ENCODE measurements at places on chromosomes 12 and 14. TPM values are rescaled to one million over a fixed set of nuclear protein-coding genes. Genes with fewer than 3 reads are reported as not detected.

Gene GYS2
- total RNA-seq, result not detected

DNA sequence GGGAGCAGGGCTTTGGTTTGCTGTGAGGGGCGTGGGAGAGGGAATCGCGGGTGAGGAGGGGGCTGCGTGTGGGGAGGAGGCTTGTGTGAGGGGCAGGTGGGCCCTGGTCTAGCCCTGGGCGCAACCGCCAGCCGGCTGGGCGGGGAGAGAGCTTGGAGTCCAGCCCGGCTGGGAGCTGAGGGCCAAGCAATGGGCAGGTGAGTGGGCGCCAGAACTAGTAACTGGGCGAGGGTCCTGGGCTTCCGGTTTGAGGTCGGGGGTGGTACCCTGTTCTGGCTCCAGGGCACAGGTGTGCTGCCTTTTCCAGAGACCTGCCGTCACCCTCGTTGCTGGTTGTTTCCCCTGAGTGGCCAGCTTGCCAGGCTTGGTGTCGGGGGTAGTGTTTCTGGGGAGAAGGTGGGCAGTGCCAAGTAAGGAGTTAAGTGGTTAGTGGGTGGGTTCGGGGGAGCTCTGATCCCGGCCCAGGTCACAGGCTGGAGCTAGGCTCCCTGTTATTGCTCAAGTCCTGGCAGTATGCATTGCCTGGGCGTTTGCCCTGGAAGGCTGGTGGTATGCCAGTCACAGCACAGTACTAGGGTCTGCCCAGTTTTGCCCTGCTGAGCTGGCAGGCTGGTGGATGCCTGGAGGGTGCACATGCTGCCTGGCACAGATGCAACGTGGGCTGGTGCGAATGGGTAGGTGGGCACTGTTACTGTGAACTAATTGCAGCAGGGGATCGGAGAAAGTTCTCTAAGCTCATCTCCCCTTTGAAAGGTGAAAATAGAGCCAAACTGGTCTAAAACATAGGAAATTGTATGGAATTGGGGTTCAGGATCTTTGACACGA is 683 bp downstream of the CIPC start:
- no peak for DNase-seq

- DNase-seq, result no peak
Observed at GRCh38 chr14:89720076-89720687, 234.3 kb downstream of the EFCAB11 start.

DNA sequence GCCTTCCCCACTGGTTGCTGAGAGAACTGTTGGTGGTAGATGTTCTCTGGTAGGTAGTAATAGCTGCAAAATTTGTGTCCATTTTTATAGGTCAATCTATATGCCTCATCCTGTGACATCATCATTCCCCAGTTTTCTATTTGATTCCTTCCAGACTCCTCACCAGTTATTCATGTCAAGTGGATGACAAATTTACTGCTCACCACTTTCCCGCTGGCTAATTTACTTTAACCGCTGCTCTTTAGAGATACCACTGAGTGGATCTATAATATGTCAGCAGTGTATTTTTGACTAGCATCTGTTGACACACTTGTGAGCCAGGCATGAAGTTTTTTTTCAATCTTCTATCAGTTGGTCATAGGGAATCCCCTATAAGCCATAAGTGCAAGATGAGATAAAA is 24.6 kb downstream of the GPR65 start:
- no peak for DNase-seq

GRCh38 chr14:80055226-80055625 is 156.1 kb downstream of the DIO2 start:
- peak; percentile 1 for DNase-seq

DNA sequence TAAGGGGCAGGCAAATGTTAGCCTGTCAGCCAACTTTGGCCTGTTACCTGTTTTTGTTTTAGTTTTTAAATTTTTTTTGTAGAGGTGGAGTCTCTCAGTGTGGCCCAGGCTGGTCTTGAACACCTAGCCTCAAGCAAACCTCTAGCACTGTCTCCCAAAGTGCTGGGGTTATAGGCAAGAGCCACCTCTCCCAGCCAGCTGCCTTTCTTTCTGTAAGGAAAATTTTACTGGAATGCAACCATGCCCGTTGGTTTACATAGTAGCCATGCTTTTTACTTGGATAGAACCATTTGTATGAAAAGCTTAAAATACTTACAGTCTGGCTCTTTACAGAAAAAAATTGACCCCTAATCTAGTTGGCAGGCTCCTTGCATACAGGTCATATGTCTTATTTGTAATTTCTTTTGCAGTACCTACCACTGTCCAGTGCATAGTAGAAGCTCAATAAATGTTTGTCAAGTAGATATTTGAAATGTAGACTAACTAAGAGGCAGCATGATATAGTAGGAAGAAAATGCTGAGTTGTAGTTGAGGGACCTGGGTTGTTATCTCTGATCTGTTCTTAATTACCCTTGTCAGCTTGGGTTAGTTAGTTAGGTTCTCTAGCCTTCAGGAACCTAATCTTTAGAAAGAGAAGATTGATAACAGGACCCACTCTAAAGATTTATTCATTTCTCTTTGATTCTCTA is 4.7 kb downstream of the MDM2 start:
- no peak for DNase-seq

DNA sequence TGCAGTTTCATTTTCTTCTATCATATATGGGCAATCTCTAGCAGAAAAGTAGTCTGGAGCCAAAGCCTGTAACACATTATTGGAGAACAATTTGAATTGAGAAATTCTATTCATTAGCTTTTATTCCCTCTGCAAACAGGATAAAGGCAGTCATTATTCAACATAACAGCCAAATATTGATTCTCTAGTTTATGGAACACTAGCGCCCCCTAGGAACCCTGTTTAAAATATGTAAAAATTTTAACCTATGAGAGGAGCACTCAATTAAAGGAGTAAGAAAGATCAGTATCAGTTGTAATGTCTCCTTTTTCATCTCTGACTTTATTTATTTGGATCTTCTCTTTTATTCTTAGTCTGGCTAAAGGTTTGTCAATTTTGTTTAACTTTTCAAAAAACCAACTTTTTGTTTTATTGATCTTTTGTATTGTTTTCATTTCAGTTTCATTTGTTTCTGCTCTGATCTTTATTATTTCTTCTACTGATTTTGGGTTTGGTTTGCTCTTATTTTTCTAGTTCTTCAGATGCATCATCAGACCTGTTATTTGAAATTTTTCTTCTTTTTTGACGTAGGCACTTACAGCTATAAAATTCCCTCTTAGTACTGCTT is 4.8 kb upstream of the LMNTD1 start:
- DNase-seq, result peak; percentile 54

- peak; percentile 84 for DNase-seq
Observed at GRCh38 chr12:66241061-66242043, 52.3 kb downstream of the IRAK3 start.

DNA sequence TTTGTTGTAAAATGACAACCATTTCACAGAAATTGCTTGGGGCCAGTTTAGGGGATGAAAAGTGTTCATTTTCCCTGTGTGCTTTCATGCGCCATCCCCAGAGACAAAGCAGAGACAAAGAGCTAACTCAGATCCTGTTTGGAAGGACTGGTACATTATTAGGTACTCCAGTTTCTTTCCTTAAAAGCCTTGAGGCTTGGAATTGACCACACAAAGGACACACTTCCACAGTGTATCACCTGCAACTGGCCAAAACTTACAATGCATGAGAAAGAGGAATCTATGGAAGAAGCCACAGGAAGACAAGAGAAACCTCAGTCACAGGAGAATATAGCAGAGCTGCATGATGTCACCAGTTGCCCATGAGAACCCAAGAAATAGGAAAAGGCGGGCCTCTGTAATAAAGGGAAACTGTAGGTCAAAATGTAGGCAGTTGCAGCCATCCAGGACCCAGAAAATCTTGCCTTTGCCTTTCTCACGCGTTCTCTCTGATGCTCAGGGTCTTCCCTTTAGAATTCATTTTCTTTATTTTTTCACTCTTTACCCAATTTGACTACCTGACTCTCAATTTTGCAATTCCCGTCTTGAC is 339.0 kb downstream of the RMST start:
- DNase-seq, result no peak

- no peak for DNase-seq
Observed at GRCh38 chr12:124777399-124778372, 86.0 kb downstream of the SCARB1 start.

GRCh38 chr12:52439845-52440244 is 5.7 kb upstream of the KRT75 start:
- DNase-seq, result no peak

DNA sequence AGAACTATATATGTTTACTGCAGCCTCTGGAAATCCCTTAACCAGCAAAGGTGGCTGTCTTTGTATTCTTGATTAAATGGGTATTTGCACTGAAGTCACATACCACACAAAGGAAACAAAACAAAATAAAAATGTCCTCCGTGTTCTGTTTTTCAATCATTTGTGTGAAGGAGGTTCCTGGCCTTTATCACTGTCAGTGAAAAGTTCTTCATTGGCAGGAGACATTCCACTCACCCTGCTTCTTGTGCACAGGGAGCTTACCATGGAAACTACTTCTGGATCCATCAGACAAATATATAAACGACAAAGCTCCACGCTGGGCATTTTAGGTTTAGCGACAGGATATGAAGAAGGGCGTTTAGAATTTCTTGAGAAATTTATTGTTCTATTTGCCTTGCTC is 5.7 kb upstream of the NKX2-8 start:
- DNase-seq, result no peak

Gene IFNG-AS1
- not detected for total RNA-seq

DNA sequence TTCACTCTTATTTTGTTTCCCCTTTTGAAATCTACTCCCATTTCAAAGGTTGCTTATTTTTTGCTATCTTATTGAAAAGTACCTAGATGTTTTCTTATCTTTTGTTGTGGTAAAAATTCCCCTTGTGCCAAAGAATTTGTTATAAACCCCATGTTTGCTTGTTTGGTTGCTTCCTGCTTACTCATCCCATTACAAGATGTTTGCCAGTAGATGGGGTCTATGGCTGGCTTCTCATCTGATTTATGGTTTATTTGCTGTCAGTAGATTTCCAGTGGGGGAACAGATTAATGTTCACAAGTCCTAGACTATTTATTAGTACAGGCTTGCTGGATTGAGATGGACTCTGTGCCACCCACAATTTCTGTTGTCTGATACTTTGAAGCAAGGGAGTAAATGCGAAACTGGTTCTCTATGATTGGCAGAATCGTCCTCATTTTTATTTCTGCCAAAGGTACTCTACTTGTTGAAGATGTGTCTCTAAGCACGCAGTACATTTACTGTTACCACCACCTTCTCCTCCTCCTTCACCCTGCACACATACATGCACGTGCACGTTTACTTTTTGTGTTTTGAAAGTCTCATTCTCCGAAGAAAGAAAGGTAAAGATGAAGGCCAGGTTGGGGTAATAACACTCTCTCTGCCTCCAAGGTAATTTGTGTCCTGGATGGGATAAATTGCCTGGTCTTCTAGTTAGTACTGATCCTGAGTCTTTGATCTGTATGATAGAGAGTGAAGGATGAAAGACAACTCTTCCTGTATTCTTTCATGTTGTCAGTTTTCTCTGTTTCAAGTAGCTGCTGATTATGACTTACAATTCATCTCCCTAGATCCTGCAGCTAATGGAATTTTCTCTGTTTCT is 117.2 kb upstream of the ATP2B1 start:
- peak; percentile 73 for DNase-seq

GRCh38 chr14:92897922-92898565 is 24.9 kb upstream of the CHGA start:
- no peak for DNase-seq

DNA sequence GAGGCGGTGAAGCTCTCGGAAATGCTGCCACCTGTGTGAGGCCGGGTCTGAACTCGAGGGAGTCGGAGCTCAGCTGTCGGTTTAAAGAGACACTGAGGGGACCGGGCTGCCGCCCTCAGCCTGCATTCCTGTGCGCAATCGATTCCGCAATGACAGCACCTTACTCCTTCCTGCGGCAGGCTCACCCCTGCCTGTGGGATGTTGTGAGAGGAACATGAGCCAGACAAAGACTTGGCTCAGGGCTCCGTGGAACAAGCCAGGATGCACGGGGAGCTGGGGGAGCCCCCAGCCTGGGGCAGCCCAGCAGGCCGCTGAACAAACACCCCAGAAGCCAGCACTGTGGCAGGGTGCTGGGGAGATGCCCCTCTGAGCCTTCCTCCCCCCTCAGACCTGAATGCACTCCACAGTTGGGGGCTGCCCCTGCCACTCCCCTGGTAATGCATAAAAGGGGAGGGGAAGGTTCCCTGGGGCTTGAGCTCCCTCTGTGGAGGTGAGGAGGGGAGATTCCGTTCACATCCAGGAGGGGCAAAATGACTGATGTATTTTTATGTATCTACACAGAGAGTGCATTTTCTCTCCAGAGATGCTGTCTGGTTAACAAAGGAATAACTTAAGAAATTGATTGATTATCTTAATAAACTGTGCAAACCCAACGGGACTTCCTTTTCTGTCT is 20.6 kb downstream of the RFLNA start:
- DNase-seq, result no peak

GRCh38 chr14:68576496-68577244 is 216.2 kb downstream of the ZFP36L1 start:
- peak; percentile 95 for DNase-seq

Gene TAS2R30
- 0.32 TPM for total RNA-seq

GRCh38 chr12:31466768-31467167 is 124.2 kb downstream of the DENND5B start:
- DNase-seq, result no peak

- DNase-seq, result no peak
Observed at GRCh38 chr12:72018036-72018435, 79.4 kb downstream of the TPH2 start.

Gene GZMB
- total RNA-seq, result not detected

DNA sequence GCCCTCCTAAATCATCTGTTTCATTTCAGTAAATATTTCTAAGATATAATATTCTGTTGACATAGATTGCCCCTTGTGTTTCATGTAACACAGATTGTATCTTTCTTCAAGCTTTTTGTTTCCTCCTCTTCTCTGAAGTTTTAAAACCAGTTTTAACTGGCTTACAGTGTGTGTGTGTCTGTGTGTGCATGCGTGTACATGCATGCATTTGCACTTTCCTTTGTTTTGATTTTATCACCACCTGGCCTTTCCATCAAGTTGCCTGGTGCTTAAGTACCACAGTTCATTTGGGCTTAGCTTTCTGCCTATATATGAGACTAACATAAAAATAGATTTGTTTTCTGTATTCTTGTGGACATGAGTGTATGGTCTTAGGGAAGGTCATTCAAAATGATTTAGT is 31.9 kb downstream of the ETNK1 start:
- DNase-seq, result peak; percentile 45

GRCh38 chr12:104750061-104750460 is 208.0 kb downstream of the SLC41A2 start:
- peak; percentile 52 for DNase-seq

Gene FGD6
- 0.92 TPM for total RNA-seq

Gene FBLN5
- total RNA-seq, result 20.0 TPM

- no peak for DNase-seq
Observed at GRCh38 chr12:93686572-93687356, 9.6 kb downstream of the CRADD start.

DNA sequence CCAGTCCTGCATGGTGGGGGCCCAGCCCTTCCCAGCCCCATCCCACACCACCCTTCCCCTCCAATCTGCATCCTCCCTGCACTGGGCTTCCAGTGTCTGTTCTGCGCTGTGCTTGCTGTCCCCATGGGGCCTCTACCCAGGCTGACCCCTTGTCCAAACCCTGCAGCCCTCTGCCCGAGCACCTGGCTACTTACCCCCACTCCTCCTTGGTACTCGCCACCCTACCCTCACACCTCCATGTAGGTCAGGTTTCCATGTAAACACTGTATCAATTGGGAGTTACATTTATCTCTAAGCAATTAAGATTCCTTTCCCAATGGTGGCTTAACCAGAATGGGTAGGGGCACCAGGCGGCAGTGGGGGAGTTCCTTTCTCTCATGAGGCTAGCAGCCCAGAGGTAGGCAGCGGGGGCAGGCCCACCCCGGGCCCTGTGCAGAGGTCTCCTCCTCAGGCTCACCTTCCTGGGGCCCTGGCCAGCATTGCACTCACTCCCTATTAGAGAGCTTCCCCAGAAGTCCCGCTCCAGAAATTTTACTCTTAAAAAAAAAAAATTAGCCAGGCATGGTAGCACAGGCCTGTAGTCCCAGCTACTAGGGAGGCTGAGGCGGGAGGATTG is 76.6 kb upstream of the CCND2 start:
- DNase-seq, result no peak

All from LHCN-M2 (cell line).